Aortic smooth muscle cell (primary cell): ENCODE measurements at places on chromosomes 16 and 17. TPM values are rescaled to one million over a fixed set of nuclear protein-coding genes. Genes with fewer than 3 reads are reported as not detected.

Gene PIMREG
- 17.6 and 32.2 TPM in 2 replicates for total RNA-seq

Gene PFAS
- 10.3 and 14.8 TPM in 2 replicates for total RNA-seq

Gene ARL5C
- under 0.01 and 0.06 TPM in 2 replicates for total RNA-seq

Gene KRT12
- total RNA-seq: not detected in 2 replicates

Gene GINS3
- total RNA-seq: 2.8 and 4.4 TPM in 2 replicates

Gene IGF2BP1
- total RNA-seq: 0.26 and 0.62 TPM in 2 replicates

Gene NPIPA5
- 1.5 and 2.8 TPM in 2 replicates for total RNA-seq

Gene BAHCC1
- total RNA-seq: 5.7 and 10.4 TPM in 2 replicates

Gene CCL17
- total RNA-seq: not detected in 2 replicates

Gene ZPBP2
- total RNA-seq: not detected in 2 replicates
